Stimulated activated CD8-positive, alpha-beta memory T cell treated with anti-CD3 and anti-CD28 coated beads, Interleukin-7, amount 100 ng/mL, for 1 hour (primary cell): ENCODE measurements at places on chromosomes 7 and 10.
A peak's percentile ranks its signal among the peaks of the same experiment; 100 is the strongest.

GRCh38 chr7:7136466-7137381 is 45.6 kb upstream of the C1GALT1 start:
- DNase-seq: no peak

GRCh38 chr7:136030867-136031318 is 53.7 kb upstream of the MTPN start:
- no peak for DNase-seq

- DNase-seq: no peak
Measured at GRCh38 chr10:118332948-118333710, 9.0 kb downstream of the FAM204A start.

GRCh38 chr7:45171946-45172345 is 14.4 kb downstream of the RAMP3 start:
- DNase-seq: no peak

DNA sequence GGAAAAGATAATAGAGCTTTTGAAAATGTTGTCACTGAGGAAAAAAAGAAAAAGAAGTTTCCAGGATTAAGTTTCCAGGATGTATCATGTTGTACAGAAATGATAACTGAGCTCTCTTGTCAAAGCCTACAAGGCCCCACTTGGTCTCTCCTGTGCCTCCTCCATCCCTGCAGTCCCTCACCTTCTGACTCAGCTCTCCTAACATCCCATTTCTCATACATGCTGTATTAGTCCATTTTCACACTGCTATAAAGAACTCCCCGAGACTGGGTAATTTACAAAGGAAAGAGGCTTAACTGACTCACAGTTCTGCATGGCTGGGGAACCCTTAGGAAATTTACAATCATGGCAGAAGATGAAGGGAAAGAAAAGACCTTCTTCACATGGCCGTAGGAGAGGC is 3.8 kb upstream of the DGKI start:
- no peak for DNase-seq

- no peak for DNase-seq
Measured at GRCh38 chr7:10300577-10300976, 673.1 kb upstream of the PHF14 start.

- no peak for DNase-seq
Measured at GRCh38 chr7:43694399-43694748, 34.9 kb downstream of the COA1 start.

DNA sequence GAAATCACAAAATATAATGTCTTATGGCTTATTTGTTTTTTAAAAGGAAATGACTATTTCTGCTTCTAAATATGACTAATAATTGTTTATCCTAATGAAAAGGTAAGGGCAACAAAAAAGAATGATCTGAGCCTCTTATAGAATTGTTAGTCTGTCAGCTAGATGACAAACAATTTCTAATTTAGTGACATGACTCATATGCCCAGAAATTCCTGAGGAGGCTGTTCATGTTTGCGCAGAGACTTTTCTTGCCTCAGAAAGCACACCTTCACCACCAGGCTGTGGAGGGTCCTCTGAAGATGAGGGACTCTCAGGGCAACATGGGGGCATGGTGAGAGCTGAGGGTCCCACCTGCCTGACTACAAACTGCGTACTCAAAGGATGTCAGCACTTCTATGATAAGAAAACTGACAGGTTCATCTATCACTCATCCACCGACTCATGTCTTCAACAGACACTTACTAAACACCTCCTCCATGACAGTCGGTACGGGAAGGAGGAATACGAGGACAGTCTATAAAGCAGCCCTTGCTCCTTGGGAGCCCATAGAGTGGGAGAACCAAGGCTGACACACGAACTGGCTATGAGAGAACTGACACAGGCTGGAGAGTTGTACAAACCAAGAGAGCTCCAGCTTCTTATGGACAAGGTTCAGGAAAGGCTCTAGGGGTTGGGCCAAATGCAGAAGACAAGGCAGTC is 102.0 kb downstream of the PKD1L1 start:
- DNase-seq: no peak

- DNase-seq: no peak
Measured at GRCh38 chr10:131162211-131162610, 149.3 kb downstream of the TCERG1L start.

GRCh38 chr10:131706952-131707351 is 193.9 kb upstream of the PPP2R2D start:
- DNase-seq: no peak

- no peak for DNase-seq
Measured at GRCh38 chr7:122886357-122887081, at the start of gene CADPS2. CADPS2 (minus strand) TSS chr7:122886460; CDS start chr7:122886337, 123 bp downstream.

- DNase-seq: no peak
Measured at GRCh38 chr10:101414034-101414433, 60.1 kb downstream of the BTRC start.

DNA sequence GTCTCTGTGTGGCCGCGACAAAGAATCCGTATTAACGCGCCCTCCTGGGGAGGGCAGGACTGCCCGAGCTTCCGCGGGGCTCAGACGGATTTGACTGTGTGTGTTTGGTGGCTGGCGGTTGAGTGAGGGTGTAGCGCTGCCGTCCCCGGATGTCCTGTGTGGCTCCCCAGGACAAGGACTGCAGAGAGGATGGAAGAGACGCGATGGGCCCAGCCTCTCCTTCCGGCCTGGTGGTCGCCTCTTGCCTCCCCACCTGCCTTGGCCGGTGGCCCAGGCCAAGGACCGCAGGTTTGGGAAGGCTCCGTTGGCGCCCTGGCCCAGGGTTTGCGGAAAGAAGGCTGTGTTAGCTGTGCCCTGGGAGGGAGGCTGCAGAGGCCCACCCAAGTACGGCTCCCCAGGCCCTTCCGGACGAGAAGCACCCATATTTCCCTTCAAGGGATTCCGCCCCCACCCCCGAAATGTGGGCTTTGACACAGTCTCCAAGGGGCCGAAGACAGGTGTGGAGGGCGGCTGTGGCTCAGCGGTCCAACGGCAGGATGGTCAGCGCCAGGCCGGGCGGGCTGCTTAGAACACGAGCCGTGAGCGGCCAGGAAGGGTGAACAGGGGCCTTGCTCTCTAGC is 2.3 kb downstream of the UNCX start:
- no peak for DNase-seq

- no peak for DNase-seq
Measured at GRCh38 chr10:14451341-14451740, 120.6 kb upstream of the FRMD4A start.

- no peak for DNase-seq
Measured at GRCh38 chr7:1544178-1544895, 11.7 kb downstream of the TMEM184A start.

GRCh38 chr7:99618726-99619125 is 2.0 kb downstream of the ZSCAN25 start:
- DNase-seq: no peak

- DNase-seq: no peak
Measured at GRCh38 chr10:77602231-77602912, 35.2 kb downstream of the KCNMA1 start.

- no peak for DNase-seq
Measured at GRCh38 chr10:104304927-104305326, 33.3 kb downstream of the ITPRIP start.

DNA sequence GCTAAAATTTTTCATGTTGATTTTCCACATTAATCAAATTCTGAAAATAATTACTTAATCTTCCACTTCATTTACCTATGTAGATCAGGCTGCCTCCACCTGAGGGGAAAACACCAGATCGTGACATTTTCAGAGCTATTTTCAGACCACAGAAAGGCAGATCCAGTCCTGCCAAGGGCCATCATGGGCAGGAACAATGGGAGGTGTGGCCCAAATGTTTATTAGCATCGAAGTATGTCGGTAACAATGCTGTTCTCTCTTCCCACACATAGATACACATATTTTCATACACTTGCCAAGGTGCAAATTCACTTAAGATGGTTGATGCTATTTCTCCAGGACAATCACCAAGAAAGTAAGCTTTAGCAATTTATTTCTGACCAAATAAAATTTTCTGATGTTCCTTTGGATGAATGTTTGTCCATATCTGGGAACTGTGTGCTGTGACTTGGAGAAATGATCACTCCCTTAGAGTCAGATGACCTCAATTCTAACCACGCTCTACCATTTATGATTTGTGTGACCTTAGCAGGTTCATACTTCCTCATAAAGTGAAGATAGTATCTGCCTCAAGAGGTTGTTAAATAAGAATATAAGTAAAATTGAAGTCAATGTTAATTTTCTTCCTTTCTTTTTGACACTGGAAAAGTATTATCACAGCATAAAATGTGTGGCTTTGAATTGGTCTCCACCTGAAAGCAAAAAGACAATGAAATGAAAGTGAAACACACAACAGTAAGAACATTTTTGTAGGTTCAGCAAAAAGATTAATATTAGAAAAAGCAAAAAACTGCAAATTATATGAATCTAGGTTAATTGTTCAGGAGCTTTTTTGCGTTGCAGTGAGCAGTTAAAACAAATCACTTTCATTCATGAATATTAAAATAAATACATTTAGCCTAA is 310.4 kb upstream of the PHF14 start:
- no peak for DNase-seq

DNA sequence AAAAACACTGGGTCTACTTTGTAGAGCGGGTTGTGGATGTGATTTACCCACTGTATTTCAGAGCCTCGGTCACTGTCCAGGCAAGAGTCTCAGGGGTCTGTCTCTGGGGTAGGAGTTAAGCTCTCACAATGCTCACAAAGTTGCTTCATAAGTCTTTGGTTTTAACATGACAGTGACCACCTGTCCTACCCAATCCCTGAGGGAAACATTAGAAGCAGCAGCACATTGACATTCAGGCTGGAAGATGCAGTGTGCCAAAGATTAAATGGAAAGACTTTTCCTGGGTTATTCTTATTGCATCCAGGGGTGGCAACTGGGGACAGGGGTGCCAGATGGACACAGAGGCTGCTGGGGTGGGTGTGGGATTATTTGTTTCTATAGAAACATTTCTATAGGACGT is 330.0 kb downstream of the RNLS start:
- DNase-seq: no peak

GRCh38 chr10:71923138-71923692 is 41.0 kb upstream of the CHST3 start:
- no peak for DNase-seq

DNA sequence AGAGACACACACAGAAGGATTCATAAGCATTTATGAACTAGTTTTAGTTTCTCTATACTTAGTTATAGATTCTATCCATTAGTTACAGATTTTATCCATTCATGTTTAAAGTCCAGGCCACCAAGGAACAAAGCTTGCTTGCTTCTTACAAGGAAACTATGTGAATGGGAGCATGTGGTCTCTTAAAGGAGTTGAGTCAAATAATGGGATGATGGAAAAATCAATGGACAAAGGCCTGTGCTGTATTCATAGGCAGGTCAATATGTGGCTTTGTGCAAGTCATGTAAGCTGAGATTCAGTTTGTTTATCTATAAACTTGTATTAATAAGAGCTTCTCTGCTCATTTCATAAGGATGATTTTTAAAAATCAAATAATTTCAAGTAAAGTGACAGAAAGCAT is 172.8 kb upstream of the CDK1 start:
- DNase-seq: no peak

GRCh38 chr7:131507592-131508331 is 48.7 kb downstream of the PODXL start:
- peak; percentile 60 for DNase-seq

DNA sequence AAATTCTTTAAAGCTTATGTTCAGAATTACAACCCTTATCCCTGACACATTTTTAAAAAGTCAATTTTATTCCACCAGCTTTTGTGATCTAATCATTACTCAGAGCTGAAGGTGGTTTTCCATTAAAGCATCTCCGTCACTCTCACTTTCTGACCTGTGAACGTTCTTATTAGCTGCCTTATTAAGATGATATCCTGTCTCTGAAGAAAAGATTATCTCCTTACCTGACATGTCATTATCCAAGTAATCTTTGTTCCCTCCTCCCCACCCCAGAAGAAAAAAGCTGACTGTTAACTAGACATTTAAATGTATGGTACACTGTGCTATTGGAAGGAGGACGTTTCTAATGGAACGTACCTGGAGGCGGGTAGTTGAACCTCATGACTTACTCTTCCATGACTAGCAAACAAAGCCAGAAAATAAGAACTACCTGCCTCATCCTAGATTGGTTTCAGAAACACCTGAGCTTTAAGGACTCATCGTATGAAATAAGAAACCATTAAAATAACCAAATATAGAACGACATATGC is 708.7 kb downstream of the PARD3 start:
- no peak for DNase-seq

DNA sequence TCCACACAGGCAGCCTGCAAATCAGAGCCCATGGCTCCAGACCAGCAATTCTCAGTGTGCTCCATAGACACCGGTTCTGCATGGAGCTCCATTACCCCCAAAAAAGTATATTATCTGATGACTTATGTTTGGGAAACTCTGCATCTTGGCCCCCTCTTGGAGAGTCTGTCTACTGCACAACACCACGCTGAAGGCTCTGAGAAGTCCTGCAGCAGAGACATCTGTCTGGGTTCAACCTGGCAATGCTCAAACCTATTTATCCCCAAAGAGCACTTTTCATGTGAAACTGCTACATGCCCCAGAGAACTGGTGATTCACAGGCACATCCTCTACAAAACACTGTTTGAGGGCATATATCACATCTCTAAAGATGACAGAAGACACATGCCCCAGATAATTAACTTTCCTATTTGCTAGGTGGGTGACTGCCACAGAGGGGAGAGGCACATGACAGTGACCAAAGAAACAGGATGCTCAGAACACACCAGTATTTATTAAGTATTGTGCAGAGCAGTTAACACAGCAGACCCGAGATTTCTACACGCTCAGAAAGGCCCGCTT is 83.8 kb downstream of the DLG5 start:
- DNase-seq: no peak

DNA sequence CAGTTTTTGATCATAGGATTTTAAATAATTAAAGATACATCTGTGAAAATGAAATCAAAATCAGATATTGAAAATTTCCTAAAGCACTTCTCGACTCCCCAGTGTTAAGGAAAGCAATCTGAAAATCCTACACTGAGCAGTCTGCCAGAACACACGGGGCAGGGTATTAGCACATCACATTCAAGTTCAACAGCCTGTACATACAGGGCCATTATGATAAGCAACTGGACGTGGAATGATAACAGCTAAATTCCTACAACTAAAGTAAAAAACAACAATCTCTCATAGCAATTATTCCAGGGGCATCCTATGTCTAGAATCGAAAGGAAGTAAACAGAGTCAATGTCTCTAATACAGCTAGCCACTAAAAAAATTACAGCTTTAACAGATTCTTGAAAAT is 31.7 kb downstream of the TRDMT1 start:
- no peak for DNase-seq

GRCh38 chr10:62047960-62048383 is 146.5 kb downstream of the ARID5B start:
- no peak for DNase-seq

DNA sequence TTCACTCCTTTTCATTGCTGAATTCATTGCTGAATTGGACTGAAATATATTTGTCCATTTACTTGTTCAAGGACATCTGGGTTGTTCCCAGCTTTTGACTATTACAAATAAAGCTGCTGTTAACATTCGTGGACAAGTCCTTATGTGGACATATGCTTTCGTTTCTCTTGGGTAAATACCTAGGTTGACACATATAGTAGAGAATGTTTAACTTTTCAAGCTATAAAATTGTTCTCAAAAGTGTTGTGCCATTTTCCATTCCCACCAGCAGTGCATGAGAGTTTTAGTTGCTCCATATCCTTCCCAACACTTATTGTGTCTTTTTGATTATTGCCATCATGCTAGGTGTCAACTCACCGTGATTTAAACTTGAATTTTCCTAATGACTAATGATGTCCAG is 17.5 kb upstream of the CPVL start:
- DNase-seq: no peak

- no peak for DNase-seq
Measured at GRCh38 chr10:22850541-22850940, 77.3 kb upstream of the ARMC3 start.

- DNase-seq: no peak
Measured at GRCh38 chr10:23199768-23200511, 7.8 kb downstream of the PTF1A start.

- DNase-seq: no peak
Measured at GRCh38 chr7:97174303-97174702, 56.8 kb downstream of the SDHAF3 start.
